Left renal pelvis (tissue), 4 donors: ENCODE measurements at places on chromosomes 3 and 15.

- no peak for DNase-seq
Measured at GRCh38 chr3:48564022-48564421, 441 bp upstream of the UCN2 start.

DNA sequence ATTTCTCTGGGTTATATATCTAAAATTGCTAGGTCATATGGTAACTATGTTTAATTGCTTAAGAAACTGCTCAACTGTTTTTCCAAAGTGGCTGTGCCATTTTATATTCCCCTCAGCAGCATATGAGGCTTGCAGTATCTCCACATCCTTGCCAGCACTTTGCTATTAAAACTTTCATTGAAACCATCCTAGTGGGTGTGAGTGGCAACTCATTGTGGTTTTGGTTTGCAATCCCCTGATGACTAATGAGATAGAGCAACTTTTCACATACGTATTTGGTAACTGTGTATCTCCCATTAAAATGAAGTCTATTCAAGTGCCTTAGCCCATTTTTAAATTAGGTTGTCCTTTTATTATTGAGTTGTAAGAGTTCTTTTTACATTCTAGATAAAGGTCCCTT is 17.3 kb downstream of the KPNA1 start:
- no peak for DNase-seq

DNA sequence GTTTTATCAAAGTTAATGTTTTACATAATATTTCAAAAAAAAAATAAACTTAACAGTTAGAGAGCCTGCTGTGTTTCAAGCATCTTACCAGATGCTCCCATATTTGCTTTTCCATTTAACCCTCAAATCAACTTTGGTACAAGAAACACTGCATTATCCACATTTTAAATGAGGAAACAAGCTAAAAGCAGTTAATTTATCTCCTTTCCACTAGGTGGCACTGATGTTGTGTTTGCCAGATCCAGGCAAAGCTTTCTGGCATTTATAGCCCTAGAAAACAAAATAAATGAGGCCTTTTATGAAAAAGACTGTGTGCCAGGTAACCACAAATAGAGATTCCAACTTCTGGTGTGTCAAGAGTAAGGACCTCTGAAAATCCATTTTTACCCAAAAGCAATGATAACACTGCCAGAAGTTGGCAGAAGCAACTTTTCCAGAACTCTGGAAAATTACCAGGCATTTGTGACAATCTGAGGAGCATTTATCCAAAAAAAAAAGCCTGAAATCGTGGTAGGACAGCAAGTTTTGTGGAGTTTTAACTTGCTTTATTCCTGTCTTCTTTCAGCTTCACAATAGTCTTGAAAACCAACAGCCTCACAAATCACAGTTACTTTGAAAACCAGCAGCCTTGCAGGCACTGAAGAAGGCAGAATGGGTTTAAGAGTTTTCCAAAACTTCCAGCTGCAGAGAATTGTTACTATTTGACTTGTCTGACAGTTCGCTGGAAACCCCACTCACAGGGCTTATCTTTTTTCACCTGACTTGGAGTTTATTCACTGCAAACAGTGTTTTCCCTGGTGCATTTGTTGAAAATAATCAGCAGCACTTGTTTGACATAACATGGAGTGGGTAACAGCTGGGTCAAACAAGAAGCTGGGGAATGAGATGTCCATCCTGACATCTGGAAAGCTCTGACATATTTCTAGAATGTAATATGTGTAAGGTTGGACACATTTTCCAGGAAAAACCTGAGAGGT is 9.2 kb downstream of the FAM162A start:
- no peak for DNase-seq

DNA sequence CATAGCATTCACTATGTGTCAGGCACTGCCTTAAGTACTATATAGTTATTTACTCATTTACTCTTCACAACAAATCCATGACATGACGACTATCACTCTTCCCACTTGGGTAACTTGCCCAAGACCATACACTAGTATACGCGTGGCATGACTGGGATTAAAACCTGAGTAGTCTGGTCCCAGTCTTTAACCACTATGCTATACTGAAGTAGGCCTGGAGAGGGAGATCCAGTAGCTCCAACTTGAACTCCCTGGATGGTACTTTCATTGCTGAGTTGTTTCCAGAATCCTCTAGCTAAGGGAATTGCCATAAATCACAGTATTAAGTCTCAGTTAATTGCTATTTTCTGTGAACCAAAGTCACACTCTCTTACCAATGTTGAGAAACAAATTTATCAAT is 116.2 kb upstream of the LSAMP start:
- DNase-seq: no peak

GRCh38 chr3:126944089-126944965 is 38.6 kb upstream of the PLXNA1 start:
- DNase-seq: no peak

DNA sequence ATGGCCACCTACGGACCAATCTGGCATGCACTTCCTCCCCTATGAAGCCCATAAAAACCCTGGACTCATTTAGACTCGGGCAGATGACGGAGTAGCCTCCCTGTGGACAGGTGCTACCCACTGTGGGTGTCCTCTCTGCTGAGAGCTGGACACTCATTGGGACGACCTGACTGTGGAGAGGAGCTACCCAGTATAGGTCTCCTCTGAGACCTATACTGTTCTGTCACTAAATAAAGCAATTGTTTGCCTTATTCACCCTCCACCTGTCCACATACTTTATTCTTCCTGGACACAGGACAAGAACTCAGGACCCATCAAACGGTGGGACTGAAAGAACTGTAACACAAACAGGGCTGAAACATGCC is 53.3 kb upstream of the CADM2 start:
- no peak for DNase-seq

- DNase-seq: no peak
Measured at GRCh38 chr3:113533534-113533892, 1.2 kb downstream of the SIDT1 start.

GRCh38 chr3:106342386-106342785 is 473.6 kb upstream of the CBLB start:
- DNase-seq: no peak

DNA sequence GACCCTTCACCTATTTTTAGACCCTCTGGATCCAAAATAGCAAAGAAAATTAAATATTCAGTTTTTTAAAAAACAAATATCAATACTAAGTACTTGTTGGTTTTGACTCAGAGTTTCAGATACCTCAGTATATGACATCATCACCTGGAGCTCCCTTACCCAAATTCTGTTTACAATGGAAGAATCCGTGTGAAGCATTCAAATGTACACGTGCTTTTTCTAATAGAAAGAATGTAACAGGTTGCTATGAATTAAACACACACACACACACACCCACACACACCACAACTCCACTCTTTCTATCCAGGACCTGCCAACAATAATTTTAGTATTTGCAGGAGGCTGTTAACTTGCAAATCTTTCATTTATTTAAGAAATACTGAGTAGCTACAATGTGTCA is 221.8 kb downstream of the THRB start:
- DNase-seq: no peak

- no peak for DNase-seq
Measured at GRCh38 chr3:105553851-105554250, 187.1 kb downstream of the ALCAM start.

DNA sequence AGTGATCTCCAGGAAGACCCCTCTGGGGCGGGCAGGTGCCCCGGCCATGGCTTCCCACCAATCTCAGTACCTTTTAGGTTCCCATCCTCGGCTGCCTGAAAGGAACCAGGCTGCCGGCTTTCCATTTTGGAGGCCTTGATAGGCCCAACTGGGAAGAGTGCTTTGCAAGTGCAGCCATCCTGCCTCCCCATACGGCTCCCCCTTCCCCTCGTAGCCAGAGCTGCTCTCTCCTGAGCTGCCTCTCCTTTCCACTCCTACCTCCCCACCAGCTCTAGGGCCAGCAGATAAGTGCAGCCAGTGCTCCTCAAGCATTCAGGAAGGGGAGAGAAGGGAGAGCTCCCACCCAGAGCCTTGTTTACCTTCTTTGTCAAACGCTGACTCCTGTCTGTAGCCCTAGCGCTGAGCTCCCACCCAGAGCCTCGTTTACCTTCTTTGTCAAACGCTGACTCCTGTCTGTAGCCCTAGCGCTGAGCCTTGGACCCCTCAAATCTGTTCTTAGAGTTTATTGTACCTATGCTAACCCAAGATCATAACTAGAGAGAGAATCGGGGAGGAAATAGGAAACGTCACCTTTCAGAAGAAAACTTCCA is 133.0 kb downstream of the LRRK1 start:
- DNase-seq: no peak

GRCh38 chr3:33420966-33421365 is 19.2 kb downstream of the UBP1 start:
- no peak for DNase-seq

DNA sequence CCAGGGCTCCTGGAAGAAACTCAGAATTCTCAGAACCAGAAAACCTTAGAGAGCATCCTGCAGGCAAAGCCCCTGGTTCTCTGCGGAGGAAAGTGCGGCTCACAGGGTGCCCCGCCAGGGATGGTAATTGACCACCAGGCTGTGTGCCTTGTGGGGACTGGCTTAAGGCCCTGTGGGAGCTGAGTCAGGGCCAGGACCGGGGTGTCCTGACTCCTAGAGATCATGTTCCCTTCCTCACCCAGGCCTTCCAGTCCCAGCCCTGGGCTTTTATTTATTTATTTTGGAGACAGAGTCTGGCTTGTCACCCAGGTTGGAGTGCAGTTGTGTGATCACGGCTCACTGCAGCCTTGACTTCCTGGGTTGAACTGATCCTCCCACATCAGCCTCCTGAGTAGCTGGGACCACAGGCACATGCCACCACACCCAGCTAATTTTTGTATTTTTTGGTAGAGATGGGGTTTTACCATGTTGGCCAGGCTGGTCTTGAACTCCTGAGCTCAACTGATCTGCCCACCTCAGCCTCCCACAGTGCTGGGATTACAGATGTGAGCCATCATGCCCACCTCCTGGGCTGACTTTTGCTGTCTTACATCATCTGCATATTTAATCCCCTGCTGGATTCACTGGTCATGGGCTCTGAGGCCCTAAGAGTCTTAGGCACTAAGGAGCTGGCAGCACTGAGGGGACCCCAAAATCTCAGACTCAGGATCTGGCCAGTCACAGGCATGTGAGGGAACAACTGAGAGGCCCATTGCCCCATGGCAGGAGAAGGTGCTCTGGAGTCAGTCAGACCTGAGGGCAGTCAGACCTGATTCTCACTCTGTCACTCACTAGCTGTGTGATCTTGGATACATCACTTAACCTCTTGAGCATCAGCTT is 20.4 kb upstream of the LAMP3 start:
- no peak for DNase-seq

- DNase-seq: no peak
Measured at GRCh38 chr3:47443611-47443995, 32.1 kb downstream of the SCAP start.

- DNase-seq: no peak
Measured at GRCh38 chr3:43330981-43331380, 44.6 kb downstream of the SNRK start.

DNA sequence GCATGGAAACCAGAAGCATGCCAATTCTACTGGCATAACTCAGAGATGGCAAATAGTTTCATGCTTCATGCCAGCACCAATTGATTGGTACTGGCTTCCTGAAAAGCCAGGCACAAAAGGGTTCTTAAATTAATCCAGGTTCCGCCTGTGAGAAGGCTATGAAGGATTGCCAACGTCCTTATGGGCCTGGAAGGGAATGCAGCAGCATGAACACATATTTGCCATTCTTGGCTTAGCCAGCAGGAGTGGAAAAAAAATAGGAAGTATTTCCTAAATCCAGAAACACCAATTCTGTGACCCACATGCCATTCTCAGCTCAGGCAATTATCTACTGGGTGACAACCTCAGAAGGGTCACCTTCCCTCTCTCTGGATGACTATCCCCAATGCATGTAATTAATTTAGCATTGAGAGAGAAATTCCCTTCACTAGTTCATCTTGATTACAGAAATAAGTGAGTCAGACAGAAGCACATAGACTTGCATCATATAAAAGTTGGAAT is 36.0 kb downstream of the ADAMTS9 start:
- no peak for DNase-seq

- no peak for DNase-seq
Measured at GRCh38 chr3:76570436-76571057, 469.4 kb upstream of the ROBO2 start.

DNA sequence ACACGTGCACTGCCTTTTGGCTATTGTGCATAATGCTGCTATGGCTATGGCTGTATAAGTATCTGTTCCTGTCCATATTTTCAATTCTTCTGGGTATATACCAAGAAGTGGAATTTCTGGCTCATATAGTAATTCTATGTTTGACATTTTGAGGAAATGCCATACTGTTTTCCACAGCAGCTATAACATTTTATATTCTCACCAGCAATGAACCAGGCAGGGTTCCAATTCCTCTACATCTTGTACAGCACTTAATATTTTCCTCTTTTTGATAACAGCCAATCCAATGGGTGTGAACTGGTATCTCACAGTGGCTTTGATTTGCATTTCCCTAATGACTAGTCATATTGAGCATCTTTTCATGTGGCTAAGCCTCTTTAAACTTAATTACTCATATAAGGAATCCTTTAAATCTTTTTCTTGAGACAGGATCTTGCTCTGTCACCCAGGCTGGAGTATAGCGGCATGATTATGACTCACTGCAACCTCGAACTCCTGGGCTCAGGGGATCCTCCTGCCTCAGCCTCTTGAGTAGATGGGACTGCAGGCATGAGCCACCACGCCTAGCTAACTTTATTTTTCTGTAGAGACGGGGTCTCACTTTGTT is 38.1 kb upstream of the IGDCC4 start:
- no peak for DNase-seq

DNA sequence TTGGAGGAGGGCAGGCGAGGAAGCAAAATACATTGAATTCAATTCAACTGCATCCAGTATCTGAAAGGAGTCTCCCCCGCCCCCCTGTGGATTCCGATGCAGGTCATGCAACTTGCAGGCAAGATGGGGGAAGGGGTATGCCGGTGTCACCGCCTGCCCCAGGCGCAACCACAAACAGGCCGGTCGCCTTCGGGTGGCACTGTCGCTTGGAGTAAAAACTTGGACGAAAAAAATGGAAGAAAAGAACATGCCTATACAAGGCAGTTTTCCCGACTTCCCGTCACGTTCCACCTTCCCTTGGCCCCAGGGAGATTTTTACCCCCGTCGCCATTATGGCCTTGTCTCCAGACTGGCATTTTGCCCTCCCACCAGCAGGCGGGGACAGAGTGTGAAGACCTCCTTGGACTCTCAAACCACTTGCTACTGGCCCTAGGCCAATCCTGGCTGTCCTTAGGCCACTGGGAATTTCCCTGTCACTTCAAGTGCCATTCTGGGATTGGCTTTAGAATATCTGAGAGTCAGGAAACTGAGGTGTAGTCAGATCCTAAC is 1.6 kb upstream of the NTRK3 start:
- DNase-seq: no peak

DNA sequence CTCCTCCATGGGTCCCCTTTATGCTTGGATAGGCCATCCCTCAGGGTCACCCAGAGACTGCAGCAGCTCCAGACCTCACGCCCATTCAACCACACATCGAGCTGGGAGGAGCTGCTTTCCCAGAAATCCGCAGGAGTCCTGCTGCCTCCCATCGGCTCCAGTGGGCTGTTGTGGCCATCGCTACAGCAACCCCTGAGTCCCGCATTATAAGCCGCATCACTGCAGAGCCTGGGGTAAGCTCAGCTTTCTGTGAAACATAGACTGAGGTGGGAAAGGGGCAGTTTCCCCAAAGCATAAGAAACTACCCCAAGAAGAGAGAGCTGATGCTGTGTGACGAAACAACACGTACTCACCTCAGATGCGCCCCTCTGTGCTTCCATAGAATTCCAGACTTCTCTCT is 35.7 kb downstream of the MRPL46 start:
- no peak for DNase-seq

- no peak for DNase-seq
Measured at GRCh38 chr15:80501476-80501875, 97.3 kb downstream of the ARNT2 start.
